ENCODE measurements at places on chromosomes 5 and 9. TPM values are rescaled to one million over a fixed set of nuclear protein-coding genes. Genes with fewer than 3 reads are reported as not detected.

ADRB2 gene
- total RNA-seq: not detected

IL7R gene
- total RNA-seq: 0.06 TPM

TRPM3 gene
- 0.75 TPM for total RNA-seq

ATP10B gene
- not detected for total RNA-seq

IPO11 gene
- total RNA-seq: 13.2 TPM

CHSY3 gene
- 6.3 TPM for total RNA-seq

NSA2 gene
- 157 TPM for total RNA-seq

BAG1 gene
- total RNA-seq: 46.1 TPM

SHOC1 gene
- total RNA-seq: not detected

PCDHA9 gene
- 0.05 TPM for total RNA-seq

CCL28 gene
- total RNA-seq: 0.44 TPM

C9 gene
- not detected for total RNA-seq

DMRT3 gene
- total RNA-seq: not detected

TRPM6 gene
- 0.05 TPM for total RNA-seq

ANXA2R gene
- 2.5 TPM for total RNA-seq

FOXD4L6 gene
- total RNA-seq: not detected

CTXN3 gene
- not detected for total RNA-seq

TENT4A gene
- total RNA-seq: 10.3 TPM

ZNF608 gene
- 35.3 TPM for total RNA-seq

SKIC3 gene
- total RNA-seq: 49.3 TPM

CAMK4 gene
- 0.44 TPM for total RNA-seq

CCL21 gene
- total RNA-seq: 0.81 TPM

ARSK gene
- total RNA-seq: 10.5 TPM

PCDHB16 gene
- total RNA-seq: 1.0 TPM

ACOT12 gene
- total RNA-seq: not detected

WWC1 gene
- 7.6 TPM for total RNA-seq

SH3PXD2B gene
- 102 TPM for total RNA-seq

TXNDC8 gene
- not detected for total RNA-seq

PCDHB7 gene
- 1.3 TPM for total RNA-seq

PCDHGB1 gene
- total RNA-seq: 1.6 TPM

NFIB gene
- 118 TPM for total RNA-seq

RACK1 gene
- 2,627 TPM for total RNA-seq

PTGER4 gene
- 39.9 TPM for total RNA-seq

All from cardiac ventricle fibroblast (primary cell).